ENCODE measurements at places on chromosomes 7 and 10.

- no peak for DNase-seq
Observed at GRCh38 chr7:37410305-37411229, 38.1 kb downstream of the ELMO1 start.

DNA sequence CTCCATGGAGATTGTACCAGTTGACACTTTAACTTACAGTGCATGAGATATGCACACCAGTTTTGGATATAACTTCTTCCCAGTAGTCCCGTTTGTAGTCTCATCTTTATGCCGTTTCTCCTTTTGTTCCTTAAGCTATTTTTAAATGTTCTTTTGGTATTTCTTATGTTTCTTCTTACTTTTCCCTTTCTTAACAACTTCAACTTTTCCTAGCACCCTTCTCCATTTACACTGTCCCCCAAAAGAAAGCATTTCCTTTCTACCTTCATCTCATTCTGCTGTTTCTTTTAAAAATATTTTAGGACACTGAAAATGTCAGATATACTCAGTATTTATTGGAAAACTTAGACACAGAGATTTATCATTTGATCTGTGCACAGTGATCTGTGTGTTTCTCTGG is 1.5 kb downstream of the PSMC2 start:
- DNase-seq: no peak

DNA sequence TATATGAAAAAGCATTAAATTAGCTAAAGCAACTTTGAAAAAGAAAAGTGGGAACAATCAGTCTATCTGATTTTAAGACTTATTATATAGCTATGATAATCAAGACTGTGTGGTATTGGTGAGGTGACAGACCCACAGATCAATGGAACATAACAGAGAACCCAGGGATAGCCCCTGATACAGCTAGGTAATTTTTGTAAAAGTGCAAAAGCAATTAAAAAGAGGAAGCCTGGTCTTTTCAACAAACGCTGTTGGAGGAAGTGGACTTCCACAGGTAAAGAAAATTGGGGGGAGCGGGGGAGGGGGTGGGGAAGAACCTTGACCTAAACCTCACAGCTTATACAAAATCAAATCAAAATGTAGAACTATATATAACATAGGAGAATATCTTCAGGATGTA is 45.4 kb downstream of the GNA12 start:
- no peak for DNase-seq

GRCh38 chr7:85165263-85165662 is 21.6 kb downstream of the SEMA3D start:
- DNase-seq: no peak

DNA sequence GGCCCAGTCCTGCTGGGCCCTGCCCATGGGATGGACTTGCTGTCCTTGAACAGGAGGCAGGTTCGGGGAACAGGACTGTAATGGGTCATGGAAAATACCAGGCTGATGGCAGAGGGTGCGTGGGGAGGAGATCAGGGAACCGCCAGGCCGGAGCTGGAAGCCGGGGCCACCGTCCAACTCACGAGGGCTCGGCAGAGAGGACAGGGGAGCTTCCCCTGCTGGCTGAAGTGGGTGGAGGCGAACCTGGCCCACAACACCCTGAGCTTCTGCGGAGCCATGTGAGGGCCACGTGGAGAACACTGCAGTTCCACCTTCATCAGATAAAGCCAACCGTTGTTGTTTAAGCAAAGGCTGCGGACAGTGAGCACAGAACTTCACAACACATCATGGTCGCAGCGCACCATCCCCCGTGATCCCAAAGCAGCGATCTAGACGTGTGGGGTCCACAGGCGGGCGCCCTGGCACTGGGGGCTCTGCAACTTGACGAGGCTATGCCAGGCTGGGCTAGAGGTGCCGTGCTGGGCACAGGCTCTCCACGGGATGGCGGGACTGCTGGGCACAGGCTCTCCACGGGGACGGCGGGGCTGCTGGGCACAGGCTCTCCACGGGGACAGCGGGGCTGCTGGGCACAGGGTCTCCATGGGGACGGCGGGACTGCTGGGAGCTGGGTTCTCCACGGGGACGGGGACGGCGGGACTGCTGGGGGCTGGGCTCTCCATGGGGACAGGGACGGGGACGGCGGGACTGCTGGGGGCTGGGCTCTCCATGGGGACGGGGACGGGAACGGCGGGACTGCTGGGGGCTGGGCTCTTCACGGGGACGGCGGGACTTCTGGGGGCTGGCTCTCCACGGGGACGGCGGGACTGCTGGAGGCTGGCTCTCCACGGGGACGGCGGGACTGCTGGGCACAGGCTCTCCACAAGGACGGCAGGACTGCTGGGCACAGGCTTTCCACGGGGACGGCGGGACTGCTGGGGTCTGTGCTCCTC is 473.4 kb downstream of the DNAJB6 start:
- no peak for DNase-seq

DNA sequence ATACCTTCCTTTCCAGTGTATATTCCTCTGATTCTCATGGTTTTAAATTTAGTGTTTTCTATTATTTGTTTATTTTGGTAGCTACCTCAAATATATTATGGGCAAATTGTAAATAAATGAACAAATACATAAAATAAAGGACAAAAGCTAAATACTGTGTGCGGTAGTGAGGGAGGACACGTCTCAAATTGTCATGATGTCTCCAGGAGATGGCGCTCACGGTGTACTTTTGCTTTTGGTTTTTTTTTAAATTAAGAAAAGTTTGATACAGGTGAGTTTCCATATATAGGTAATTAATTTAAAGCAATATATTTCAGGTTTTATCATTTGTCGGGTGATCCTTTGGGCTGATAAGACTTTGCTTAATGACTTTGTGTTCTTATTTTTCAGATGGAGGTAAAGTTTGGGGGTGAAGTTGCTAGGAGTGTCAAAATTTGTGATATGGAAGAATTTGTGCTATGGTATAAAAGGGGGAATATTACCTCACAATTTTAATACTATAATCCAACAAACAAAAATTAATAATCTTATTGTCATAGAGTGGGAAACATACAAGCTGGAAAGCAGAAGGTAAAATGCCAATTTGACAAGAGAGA is 68.4 kb upstream of the TMEM229A start:
- DNase-seq: no peak

Data from stimulated activated effector memory CD8-positive, alpha-beta T cell treated with anti-CD3 and anti-CD28 coated beads, Interleukin-12 subunit alpha, Interleukin-12 subunit beta, amount 100 ng/mL, for 72 hours (primary cell).